ENCODE measurements at places on chromosomes 2 and 18.

- DNase-seq, result no peak
These were observed 379.1 kb upstream of the ATP5MC3 start for GRCh38 chr2:175560521-175561169.

DNA sequence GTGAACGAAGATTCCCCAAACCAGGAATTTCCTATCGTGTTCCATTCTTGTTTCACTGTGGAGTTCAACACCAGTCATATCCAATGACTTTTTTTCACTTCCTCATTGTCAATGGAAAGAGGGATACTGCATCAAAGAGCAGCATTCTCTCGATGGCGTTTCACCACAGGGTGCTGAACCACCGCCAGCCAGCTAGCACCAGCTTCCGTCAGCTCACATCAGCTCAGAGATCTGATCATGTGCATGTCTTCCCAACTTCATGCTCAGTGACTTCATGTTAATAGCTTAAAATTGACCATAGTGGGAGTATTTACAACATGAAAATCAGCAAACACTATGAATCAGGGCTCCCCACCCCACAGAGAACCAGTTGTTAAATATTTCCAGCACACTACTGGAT lies 359.9 kb downstream of the TNS1 start:
- DNase-seq, result no peak

GRCh38 chr18:32324181-32324580 lies 134.3 kb downstream of the MEP1B start:
- no peak for DNase-seq

GRCh38 chr18:10420561-10421352 lies 33.7 kb upstream of the APCDD1 start:
- DNase-seq, result no peak

DNA sequence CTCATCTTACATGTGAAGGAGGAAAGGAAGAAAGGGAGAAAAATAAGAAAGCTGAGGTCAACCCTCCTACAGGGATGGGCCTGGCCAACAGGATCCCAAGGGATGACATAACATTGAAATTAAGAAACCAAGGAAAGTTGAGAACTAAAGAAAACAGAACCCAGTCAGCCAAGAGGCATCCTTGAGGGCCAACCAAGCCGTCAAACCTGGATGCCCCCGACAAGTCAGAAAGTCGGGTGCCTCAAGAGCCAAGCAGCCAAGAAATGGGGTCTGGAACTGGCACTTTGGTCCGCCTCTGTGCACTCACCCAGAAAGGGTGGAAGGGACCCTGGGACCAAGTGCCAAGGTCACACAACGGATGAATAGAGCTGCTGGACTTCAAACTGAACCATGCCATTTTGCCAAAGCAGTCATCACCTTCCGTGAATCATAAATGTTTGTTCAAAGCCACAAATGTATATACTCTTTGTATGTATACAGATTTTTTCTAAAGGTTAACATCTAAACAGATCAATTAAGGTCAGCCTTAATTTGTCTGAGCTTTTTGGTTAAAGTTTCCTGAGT lies 27.0 kb upstream of the PTPN4 start:
- no peak for DNase-seq

DNA sequence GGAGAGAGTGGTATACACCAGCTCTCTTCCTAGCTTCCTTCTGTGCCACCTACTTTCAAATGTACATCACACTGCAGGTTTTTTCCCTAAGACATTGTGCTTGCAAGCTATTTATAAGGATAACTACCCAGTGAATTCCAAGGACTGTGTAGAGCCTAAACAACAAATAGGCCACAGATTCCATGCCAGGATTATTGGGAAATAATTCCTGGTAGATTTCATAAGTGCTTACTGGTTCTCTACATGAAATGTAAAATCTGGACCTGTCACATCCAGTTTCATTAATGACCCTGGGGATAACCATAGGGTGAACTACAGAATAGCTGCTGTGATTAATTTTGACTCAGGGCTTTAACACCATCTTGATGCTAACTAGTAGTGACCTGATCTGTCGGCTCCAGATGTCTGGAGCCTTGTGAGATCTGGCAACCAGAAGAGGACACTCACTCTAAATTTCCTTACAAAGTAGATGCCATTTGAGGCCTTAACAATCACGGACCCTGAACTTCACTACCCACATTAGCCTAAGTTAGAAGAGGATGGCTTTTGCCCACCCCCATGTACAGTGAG lies 34.3 kb upstream of the LGALSL start:
- DNase-seq, result no peak

- DNase-seq, result no peak
These were observed 3.3 kb downstream of the RHBDD1 start for GRCh38 chr2:226839161-226839560.
